Caki2 (cell line): ENCODE measurements at places on chromosomes 6 and 20.
A peak's percentile ranks its signal among the peaks of the same experiment; 100 is the strongest.

GRCh38 chr6:25330796-25331685 lies 51.9 kb downstream of the CARMIL1 start:
- no peak for DNase-seq

DNA sequence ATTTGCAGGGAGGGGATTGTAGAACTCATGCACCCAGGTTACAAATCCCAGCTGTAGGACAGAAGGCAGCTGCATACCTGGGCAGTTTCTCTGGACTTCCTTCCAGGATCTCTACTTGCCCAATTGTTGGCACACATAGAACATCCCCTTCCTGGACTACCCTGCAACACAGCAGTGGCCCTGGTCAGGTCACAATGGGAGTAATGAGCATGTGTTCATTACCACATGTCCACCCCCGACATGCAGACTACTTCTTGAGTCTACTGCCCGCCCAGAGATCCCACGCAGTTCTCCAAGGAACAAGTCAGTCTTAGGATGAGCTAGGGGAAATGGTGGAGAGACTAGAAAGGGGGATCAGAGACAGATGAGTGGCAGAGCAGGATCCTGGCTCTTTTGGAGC lies 5.1 kb downstream of the PEX6 start:
- no peak for DNase-seq

GRCh38 chr6:145028144-145028818 lies 707.0 kb downstream of the EPM2A start:
- DNase-seq: peak; percentile 32

DNA sequence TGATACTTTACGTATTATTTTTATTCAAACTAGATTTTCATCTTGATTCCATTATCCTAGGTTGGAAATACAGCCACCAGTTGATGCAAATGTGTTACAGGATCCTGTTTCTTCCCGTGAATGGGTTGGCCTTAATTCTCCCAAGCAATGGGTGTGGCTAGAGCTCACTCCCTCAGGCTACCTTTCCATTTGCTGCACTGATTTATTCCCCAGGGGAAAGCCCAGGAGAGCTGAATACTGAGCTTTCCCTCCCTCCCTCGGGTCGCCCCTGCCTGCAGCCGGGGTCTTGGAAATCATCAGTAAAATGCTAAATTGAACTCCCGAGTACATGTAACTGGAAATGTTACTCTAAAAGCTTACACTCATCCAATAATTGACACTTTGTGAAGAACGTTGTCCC lies 9.9 kb downstream of the SMOC2 start:
- no peak for DNase-seq

DNA sequence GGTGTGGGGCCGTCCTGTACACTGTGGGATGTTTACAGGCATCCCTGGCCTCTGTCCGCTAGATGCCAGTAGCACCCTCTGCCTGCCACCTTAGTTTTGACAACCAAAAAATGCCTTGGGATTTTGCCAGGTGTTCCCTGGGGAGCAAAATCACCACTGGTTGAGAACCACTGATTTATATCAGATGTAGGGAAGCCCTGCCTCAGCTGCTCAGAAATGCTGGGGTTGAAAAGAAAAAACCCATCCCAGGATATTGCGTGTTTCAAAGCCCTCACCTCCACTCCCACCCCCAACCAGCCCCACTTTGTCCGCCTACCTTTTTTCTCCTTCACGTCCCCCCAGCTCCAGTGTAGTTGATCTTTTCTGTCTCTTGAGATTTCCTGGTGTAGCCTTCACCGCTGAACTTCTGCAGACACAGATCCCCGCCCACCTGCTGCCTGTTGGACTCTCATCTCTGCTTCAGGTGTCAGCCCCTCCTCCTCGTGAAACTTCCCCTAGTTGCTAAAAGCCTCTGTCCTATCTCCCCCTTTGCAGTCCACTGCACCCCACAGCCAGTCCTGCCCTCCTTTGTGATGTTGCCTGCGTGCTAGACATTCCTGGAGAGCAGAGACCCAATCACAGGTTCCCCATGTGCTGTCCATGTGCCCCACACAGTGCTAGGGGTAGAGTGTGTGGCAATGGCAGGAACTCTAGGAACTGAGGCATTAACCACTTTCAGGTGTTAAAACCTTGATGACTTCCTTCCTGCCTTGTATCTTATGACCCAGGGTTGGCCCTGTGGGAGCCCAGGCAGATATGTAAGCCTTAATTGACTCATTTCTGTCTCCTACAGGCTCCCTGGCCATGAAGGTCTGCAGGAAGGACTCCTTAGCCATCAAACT lies 98.9 kb downstream of the TBC1D7 start:
- DNase-seq: no peak

- DNase-seq: no peak
Measured at GRCh38 chr20:36148439-36148838, 6.1 kb upstream of the EPB41L1 start.

GRCh38 chr20:23360531-23360930 lies 1.5 kb upstream of the GZF1 start:
- DNase-seq: no peak

DNA sequence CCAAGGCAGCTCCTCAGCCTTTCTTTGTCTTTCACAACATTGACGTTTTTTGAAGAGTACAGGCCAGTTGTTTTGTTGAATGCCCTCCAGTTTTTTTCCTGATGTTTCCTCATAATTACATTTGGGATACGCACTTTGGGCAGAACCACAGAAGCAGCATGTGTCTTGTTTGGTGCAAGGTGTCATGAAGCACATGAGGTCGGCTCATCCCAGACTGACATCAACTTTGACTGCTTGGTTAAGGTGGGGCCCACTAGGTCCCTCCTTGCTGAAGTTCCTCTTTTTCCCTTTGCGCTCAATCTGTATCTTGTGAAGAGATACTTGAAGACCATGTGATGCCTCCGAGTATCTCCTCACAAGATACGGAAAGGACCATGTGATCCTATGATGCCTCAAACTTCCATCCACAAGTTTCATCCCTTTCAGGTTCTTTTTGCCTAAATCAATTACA lies 10.5 kb downstream of the SNAI1 start:
- no peak for DNase-seq

- DNase-seq: no peak
Measured at GRCh38 chr20:60078351-60079250, 120.4 kb downstream of the CDH26 start.

GRCh38 chr20:61263084-61263695 lies 11.1 kb downstream of the CDH4 start:
- DNase-seq: peak; percentile 19

GRCh38 chr6:170402318-170403040 lies 95.9 kb downstream of the FAM120B start:
- DNase-seq: no peak

GRCh38 chr6:170130201-170130621 lies 160.7 kb downstream of the DLL1 start:
- DNase-seq: no peak

DNA sequence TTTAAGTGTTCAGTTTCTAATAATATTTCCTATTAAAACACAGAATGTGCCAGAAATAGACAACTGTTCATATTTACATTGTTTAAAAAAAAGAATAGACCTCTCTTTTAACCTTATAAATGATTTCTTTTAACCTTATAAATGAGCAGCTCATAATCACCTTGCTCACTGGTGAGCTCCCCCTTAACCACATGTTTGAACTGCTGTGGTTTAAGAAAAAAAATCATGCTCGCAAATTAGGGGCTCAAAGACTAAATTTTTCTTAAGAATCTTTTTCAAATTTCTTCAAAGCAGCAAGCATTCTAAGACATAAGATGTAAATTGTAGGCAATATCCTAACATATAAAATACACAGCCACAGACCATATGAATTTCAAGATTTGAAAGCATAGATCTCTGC lies 32.8 kb downstream of the FAM8A1 start:
- no peak for DNase-seq

DNA sequence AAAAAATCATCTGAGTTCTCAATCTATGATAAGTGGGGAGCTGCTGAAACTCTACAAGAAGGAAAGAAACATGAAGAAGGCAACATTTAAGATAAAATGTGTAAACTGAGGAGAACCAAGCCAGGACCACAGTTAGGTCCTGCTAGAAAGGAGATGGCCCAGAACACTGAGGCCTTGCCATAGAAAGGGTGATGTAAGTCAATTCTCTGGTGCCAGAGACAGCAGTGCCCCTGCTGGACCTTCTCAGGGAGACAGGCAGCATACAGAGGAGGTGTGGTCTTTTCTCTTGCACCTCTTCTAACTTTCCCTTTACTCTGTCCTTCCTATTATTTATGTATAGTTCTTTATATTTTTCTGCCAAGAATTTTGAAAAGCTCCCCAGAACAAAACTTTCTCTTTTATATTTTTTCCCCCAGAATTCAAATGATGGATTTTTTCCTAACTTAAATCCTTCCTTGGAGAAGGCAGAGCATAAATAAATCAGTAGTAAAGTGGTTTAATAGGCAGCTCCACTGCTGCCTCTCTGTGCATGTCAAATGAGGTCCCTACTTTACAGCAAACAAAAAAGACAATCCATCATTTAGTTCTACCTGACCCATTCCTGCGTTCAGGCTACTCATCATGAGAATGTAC lies 9.0 kb downstream of the UQCC2 start:
- peak; percentile 51 for DNase-seq

GRCh38 chr20:40913224-40914185 lies 115.1 kb upstream of the TOP1 start:
- DNase-seq: no peak

DNA sequence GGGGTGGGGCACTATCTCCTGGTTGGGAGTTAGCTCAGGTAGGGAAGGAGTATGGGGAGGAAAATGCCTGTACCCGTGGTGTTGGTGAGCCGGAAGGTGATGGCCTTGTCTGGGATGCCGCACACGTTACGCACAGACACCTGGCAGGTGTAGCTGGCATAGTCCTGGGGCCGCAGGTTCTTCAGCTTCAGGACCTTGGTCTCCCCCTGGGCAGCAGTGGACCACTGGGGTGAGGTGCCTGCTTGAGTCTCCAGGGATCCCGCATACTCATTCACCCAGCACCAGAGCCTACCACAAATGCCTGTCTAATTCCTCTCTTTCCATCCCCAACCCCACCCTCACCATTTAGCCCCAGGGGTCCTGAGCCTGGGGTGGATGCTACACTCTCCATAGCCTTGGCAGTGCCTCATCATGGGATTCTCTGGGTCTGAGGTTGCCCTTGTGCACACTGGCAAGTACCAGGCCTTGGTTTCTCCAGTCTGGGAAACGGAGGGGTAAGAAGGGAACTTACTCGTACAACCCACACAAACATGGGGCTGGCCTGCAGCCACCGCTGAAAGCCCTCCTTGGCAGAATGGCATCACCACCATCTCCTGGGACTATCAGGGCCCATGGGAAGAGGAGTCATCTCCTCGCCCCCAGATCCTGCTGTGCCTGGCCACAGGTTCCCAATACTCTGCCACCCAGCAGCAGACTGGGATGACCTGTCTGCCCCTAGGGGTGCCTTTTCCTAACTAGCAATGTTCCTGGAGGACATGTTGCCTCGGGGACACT lies 42.8 kb downstream of the MDGA1 start:
- no peak for DNase-seq

- no peak for DNase-seq
Measured at GRCh38 chr20:53428996-53429395, 164.6 kb downstream of the ZNF217 start.

GRCh38 chr20:51091406-51092195 lies 68.7 kb upstream of the KCNG1 start:
- DNase-seq: no peak

- DNase-seq: no peak
Measured at GRCh38 chr6:93017213-93017612, 402.1 kb downstream of the EPHA7 start.

GRCh38 chr6:160122744-160123143 lies 1.1 kb downstream of the SLC22A1 start:
- no peak for DNase-seq

DNA sequence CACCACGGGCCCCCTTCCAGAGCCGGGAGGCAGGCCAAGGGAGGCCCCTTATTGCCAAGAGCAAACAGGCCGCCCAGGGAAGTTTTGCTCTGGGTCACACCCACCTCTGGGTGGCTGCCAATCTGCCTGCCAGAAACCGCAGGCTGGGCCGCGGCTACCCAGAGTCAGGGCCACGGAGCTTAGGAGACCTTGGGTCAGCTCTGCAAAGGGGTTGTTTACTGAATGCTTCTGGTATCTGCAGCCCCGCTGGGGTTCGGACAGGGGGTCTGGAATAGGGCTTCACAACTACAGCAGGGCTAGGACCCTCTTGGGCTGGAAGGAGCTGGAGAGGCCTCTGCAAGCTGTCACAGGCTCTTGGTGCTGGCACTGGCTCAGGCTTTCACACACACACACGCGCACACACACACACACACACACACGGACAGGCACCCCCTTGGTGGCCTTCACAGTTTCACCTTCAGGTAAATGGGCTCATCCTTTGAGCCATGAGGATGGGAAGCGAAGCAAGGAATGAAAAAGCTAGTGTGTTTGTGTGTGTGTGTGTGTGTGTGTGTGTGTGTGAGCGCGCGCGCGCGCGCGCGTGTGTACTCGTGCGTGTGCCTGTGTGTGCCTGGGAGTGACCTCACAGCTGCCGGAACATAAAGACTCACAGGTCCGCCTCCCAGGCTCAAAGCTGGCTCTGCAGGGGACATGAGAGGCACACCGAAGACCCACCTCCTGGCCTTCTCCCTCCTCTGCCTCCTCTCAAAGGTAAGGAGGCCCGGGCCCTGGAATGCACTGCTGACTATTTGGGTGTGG lies at the start of gene CCN5:
Gene CCN5, plus strand, starts transcription at position 669 of the 798 bp plus-strand sequence. Its CDS starts 22 bp downstream, at position 691.
- DNase-seq: peak; percentile 92

GRCh38 chr6:44699851-44700250 lies 312.3 kb downstream of the CDC5L start:
- DNase-seq: no peak

GRCh38 chr6:1626481-1626880 lies 16.8 kb downstream of the FOXC1 start:
- no peak for DNase-seq

- no peak for DNase-seq
Measured at GRCh38 chr6:10743515-10743914, 4.1 kb upstream of the TMEM14B start.

DNA sequence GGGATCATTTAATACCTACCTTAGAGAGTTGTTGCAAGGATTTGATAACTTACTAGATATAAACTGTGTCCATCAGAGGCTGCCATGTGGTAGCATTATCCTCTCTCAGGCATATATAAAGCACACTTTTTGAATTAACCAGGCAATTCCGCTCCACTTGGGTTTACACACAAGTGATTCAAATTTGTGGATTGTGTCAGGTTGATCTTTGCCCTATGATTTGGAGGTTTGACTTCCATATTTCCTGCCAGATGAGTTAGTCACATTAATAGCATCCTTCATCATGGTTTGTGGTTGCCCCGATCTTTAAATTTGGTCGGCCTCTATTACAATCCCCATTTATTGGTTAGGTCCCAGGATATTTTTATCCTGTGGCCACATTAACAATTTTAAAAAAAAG lies 44.8 kb upstream of the CTAGE9 start:
- DNase-seq: no peak

- no peak for DNase-seq
Measured at GRCh38 chr6:38749473-38749872, 34.4 kb downstream of the DNAH8 start.

DNA sequence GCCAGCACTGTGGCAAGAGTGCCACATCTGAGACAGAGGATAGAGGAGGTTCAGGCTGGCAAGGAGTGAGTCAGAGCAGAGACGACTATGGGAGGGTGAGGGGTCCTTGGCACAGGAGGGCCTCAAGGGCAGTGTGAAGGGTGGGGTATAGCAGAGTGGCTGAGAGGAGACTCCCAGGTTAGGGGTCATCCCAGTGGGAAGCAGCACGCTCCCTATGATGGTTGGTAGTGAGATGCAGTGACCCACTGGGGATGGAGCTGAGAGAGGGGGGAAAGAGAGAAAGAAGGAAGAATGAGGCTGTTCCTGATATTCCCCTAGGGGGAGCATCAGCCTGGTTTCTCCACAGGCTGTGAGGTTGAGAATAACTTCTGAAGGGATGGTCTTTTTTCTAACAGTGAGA lies 97.3 kb downstream of the INSM1 start:
- no peak for DNase-seq
